ENCODE measurements at places on chromosomes 4 and X.
A peak's percentile ranks its signal among the peaks of the same experiment; 100 is the strongest.

DNA sequence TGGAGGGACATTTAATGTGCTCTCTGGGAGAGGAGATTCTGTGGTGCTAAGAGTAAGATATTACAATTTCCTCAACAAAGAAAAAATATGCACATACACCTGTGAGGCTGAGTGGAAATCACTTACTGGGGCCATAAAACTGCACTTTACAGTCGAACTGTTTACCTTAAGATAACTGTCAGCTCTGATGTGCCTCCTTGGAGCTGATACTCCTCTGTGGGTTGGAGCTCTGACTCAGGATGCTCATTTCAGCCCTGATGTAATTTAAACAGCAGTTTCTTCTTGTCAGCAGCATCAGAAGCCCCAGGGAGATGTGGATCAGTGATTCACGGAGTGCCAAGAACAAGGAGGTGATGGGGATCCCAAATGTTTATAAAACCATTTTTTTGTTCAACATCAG is 241.9 kb upstream of the SFRP2 start:
- DNase-seq, result no peak

- DNase-seq, result no peak
These were observed 46.3 kb downstream of the TEX13B start for GRCh38 chrX:107935664-107936433.

DNA sequence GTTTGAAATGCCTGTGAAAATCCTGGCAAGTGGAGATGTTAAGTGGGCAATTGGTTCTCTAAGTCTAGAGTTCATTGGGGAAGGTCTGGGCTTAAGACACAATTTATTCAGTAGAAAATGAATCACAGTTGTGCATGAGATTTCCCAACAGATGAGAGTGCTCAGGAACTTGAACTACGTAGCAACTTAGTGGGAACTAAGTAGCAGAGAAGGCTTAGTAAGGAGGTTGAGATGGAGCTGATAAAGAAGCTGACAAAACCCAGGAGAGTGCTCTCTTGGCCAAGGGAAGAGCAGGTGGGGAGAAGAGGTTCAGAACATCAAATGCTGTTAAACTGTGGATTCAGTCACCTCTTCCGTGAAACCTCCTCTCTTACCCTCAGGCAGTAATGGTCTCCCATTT is 33.0 kb downstream of the AFF1 start:
- no peak for DNase-seq

GRCh38 chr4:155899891-155900290 is 3.6 kb upstream of the TDO2 start:
- no peak for DNase-seq

DNA sequence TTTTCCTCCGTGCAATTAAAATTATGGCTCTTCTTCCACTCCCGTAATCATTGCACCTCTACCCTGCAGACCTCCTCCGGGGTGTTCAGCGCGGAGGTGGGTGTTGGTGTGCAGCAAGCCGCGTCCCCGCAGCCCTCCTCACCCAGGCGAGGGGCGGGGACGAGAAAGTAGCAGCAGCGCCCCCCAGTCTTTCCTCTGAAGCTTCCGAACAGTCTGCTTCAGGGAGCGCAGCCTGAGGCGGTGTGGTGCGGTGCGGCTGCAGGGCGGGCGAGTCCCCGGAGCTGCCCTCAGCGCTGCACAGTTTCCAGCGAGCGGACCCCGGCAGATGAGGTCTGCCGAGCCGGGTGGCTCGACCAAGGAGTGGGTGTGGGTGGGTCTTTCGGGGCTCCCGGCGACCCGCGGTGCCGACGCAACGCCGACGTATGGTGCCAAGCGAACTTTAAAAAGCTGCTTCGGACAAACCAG is at the start of gene FRAS1:
Gene FRAS1 (plus strand): TSS at position 189 of the 465 bp plus-strand sequence. CDS start 687 bp downstream, outside the sequence.
- DNase-seq, result peak; percentile 80
